ENCODE measurements at places on chromosomes 11 and 22.

- DNase-seq: no peak
These were observed 29.9 kb upstream of the ACER3 start for GRCh38 chr11:76830639-76831327.

- no peak for DNase-seq
These were observed 16.6 kb upstream of the BCR start for GRCh38 chr22:23163665-23164064.

DNA sequence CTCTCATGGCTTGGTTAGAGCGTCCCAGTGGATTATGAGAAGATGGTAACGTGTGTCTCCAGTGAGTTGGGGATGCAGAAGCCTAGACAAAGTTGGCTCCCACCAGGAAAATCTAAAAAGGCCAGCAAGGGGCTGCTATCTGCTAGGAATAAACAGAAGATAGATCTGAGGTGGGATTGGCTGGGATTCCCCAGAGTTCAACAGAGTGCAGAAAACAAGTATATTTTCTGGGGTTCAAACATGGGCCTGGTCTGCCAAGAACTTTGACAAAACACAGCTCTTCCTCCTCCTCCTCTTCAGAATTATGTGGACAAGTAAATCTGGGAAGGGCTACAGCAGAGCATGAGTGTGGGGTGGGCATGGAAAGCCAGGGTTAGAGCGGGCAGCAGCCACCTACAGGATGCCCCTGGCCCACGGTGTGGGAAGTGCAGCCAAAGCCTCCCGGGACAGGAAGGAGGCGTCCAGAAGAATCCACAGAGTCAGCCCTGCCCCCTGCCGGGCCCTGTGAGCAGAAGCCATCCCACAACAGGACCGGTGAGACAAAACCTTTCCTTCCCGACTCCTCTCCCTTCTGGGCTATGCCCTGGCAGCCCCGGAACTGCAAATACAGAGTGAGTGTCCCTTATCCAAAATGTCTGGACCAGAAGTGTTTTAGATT lies 67.1 kb downstream of the CD82 start:
- no peak for DNase-seq

GRCh38 chr11:26859416-26859815 lies 134.5 kb upstream of the FIBIN start:
- DNase-seq: no peak

GRCh38 chr11:90391756-90392155 lies 168.9 kb upstream of the CHORDC1 start:
- no peak for DNase-seq

DNA sequence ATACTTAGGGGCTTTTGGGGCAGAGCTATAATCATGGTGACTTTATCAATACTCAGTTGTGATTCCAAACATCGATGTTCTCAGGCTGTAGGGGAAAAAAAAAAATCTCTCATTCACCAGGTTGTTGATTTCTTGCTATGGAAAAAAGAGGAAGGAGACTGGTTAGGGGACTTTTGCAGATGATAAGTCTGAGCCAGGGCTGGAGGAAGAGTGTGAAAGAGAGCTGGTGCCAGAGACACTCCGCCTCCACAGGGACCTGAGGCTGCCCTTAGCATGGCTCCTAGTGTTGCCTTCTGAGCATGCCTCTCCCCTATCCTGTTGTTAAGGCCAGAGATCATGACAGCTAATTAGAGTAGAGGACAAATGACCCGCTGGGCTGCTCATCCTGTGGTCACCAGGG lies 16.9 kb downstream of the UPB1 start:
- no peak for DNase-seq

DNA sequence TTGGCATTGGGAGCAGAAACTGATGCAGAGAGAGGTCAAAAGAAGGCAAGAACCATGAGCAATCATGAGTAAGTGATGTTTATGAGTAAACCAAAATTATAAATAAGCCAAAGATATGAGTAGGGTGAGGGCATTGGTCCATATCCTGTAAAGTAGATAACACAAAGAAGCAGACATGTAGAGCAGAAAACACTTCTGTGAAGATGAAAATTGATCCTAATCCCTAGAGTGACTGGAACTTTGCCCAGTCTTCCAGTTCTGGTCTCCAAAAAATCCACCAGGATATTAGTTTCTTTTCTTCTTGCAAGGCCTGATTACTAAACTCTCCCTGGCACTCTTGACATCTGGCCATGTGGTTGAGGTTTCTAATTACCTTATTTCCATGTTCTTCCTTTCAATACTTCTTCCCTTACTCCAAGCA lies 13.7 kb upstream of the DRD2 start:
- no peak for DNase-seq

DNA sequence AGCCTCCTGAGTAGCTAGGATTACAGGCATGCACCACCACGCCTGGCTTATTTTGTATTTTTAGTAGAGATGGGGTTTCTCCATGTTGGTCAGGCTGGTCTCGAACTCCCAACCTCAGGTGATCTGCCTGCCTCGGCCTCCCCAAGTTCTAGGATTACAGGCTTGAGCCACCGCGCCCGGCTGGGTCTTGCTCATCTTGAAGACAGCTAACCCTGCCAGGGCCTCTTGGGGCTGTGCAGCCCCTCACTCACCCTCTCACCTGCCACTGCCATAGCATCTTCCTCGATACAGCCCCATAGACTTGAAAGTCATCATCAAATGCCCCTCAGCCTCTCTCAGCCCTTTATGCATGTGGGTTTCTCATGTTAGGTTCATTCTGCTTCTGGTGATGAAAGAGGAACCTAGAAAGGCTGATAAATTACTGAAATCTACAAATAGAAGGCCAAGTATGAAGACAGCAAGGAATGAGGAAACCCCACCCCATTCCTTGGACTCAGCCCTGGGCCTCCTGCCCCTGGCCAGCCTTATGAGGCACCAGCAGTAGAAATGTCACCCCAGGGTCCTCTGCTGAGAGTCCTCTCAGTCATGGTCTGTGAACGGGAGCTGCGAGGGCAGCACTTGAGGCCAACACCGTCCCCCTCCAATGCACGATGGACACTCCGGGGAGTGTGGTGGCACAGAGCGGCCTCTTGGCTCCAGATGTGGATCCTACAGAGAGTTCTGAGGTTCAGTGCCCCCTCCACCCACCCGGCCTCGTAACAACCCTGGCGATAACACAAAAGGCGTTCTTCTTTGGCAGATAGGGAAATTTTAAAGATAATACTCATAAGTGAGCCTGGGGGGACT lies 24.8 kb downstream of the SCGB1A1 start:
- no peak for DNase-seq

Data from NCI-H510A (cell line).